ENCODE measurements at places on chromosomes 2 and 18.

DNA sequence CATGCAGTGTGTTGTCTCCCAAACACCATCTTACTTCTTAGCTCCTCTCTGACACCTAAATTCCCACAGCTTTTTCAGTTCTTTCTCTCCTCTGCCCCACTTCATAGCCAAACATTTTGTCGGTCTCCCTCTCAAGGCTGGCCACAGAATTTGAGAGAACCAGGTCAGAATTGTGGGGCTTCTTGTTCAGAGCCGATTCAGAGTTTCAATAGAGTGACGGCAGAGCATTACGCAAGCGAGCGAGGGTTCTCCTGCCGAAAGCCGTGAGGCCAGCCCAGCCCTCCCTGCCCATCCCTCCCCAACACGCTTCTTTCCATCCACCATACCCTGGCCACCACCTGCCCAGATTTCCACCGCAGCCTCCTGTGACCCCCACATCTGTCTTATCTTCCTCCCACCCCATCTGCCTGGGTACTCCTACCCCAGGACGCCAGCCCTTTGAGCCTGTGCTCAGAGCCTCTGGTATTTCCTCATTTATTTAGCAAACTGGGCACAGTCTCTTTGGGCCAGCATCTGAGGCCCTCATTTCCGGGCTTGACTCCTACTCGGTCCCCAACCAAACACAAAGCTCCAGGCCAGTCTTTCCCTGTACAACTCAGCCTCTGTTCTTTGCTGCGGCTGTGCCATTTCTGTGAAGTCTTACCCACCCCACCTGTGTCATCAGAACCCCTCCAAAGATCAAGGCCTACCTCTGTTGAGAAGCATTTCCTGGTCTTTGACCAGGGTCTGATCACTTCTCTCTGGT lies 70.0 kb upstream of the MAP4K4 start:
- DNase-seq, result no peak

GRCh38 chr2:45466053-45466452 lies 145.0 kb downstream of the SRBD1 start:
- no peak for DNase-seq

GRCh38 chr2:3451926-3452671 lies 67.2 kb downstream of the ADI1 start:
- DNase-seq, result no peak

DNA sequence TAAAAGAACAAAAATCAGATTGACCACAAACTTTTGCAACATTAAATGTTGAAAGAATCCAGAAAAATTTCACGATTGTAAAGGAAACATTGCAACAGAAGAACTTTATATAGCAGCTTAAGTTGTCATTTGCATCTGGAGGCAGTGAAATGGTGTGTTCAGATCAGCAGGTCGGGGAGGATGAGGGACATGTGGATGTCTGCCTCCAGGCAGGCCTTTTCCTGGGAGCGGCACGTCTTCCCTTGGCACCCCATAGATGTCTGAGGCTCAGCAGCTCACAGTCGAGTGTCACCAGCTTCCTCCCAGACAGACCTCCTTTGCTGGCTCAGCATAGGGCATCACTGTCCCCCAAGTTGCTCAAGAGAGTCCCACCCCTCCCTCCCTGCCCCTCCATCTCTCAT lies 44.3 kb upstream of the ASB1 start:
- no peak for DNase-seq

DNA sequence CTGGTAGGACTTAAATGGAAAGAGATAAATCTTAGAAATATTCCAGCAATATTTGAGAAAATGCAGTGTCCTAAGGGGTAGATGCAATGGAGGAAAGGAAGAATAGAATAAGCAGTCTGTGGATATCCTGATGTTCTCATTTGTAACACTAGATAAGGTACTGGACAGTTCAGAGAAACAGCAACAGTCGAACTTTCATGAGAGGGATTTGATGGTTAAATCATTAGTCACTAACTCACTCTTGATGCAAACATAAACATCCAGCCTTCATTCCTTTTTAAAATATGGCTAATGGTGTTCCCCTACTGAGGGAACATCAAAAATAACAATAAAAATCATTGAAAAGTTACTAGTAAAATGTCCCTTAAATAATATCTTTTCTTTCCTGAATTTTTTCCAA lies 211.4 kb upstream of the SLC39A10 start:
- DNase-seq, result no peak

DNA sequence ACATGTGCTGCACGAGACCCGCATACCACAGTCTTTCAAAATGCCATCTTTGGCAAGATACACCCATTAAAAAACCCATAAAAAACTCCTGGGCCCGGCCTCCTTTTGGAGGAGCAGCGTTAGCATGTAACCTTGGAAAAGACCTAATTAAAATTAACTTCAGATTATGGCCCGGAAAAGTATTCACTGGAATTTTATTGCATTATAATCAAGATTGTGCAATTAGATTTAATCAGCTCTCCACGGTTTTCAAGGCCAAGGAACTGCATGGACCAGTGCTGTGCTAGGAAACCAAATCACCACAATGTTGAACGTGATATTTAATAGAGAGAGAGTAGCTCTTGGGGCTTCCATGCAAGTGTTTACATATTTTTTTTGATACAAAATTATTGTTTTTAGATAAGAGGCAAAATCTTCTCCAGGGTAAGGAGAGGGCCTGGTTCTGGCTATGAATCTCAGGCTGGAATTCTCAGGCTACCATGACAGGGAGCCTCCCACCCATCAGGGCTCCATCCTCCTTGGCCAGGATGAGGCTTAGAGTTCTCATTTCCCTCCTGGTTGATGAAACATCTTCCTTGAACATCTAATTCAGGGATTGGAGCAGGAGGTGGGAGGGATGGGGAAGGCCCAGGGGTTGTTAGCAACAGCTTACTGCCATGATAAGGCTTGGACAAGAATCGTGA lies 82.0 kb upstream of the TTC39C start:
- DNase-seq, result no peak

DNA sequence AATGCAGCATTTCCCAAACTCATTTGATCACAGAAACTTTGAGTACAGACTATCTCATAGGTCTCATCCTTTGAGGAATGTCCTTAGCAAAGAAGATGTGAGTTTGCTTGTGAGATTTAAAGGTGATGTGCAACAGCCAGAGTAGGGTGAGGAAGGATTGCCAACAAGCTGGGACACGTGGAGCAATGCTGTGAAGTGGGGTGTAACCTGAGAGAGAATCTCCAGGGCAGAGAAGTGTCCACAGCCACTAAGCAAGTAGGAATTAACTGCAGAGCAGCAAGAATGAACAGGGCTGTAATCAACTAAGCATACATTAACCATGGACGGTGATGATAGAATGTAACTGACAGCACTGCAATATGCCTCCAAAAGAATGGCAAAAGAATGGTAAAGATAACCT lies 469.9 kb upstream of the NRP2 start:
- no peak for DNase-seq

GRCh38 chr2:171391532-171391931 lies 42.3 kb downstream of the METTL8 start:
- no peak for DNase-seq

- no peak for DNase-seq
These were observed 1025.6 kb upstream of the PIK3C3 start for GRCh38 chr18:40929399-40929798.

DNA sequence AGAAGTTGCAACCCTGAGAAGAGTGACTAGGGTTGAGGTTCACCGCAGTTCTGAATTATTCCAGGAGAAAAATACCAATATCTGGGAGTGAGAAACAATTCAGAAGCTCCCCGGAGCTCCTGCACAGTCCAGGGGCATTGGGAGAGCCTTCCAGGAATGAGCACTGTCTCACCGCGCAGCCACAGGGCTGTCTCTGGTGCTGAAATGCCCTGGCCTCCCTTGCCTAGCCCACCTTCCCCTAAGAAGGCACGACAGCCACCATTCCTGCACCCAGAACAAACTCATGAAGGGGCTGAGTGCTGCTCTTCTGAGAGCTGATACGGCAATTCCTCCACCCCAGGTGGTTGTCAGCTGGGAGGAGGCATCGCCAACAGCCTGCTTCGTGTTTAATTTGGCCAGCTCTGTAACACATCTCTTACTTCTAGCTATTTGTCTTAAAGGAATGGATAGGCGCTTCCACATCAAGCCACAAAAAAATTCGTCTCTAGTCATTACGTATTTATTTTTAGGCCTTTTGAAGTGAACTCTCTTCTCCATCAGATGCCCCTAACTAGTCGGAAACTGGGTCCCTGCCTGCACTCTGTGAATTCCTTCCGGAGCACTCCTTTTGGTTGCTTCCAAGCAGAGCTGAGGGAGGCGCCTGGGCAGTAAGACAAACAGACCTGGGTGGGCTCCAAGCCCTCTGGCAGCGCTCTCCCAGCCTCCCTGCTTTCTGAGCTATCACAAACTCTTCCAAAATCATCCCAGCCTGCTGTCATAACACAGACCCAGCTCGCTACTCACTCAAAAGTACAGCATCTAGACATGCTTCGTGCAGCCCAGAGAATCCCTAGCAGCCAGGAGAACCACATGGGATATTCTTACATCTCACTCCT lies 120.5 kb upstream of the CCDC68 start:
- DNase-seq, result no peak

DNA sequence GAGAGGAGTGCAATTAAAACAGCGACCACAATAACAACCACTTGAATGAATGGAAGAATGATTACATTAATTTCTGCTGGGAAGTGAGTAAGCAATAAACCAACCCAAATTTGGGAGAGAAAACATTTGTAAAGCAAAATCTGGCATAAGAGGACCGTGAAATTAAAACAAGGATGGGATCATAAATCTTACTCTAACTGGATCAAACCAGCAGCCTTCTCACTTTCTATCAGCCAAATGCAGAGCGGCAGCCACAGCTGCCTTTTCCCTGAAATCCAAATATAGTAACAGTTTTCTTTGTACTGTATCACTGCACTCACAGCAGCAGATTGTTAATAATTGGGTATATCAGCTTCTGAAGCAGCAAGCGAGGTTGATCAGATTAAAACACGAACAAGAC lies 245.2 kb upstream of the REG3G start:
- no peak for DNase-seq

DNA sequence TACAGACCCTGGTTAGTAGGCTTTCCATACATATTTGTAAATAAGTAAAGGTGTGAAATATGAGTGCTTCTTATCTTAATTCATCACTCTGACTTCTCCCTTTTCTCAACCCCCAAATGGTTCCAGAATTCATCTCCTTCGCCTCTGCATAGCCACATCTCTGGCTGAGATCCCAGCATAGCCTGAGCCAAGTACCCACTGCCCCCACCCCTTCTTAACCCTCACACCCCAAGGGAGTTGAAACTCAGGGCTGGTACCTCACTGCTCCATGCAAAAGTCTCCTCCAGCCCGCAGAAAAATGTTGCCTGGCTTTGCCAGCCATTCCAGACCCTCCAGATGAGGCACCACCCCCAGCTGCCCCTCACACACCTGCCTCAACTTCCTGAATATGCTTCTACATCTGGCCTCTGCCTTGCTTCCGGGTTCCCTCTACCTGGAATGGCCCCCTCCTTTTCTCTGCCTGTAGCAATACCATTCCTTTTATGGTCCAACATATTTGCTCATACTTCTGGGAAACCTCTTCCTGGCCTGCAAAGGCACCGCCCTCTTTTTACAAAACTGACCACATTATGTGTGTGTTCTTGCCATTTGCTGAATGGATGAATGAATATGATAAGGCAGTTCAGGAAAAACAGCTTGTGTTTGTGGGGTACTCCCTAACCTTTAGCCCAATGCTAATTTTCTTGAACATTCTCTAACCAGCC lies 112.8 kb downstream of the CELF4 start:
- no peak for DNase-seq

DNA sequence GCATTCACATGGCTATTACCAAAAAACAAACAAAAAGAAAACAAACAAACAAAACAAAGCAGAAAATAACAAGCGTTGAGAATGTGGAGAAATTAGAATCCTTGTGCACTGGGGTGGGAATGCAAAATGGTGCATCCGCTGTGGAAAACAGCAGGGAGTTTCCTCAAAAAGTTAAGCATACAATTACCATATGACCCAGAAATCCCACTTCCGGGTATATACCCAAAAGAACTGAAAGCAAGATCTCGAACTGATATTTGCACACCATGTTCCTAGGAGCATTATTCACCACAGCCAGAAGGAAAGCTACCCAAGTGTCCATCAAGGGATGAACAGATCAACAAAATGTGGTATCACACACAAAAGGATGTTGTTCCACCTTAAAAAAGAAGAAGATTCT lies 17.9 kb upstream of the TEX51 start:
- DNase-seq, result no peak

Measured in type B pancreatic cell (in vitro differentiated cells).